Peyer's patch (tissue), 4 donors: ENCODE measurements at places on chromosomes 6 and 20. TPM values are rescaled to one million over a fixed set of nuclear protein-coding genes. Genes with fewer than 3 reads are reported as not detected.

Gene WFDC12
- total RNA-seq, result not detected

Gene CEP162
- 6.3 TPM for total RNA-seq

Gene CST4
- not detected for total RNA-seq

Gene EEF1E1
- total RNA-seq, result 6.2 TPM

Gene BMP5
- 3.7 TPM for total RNA-seq

Gene TMEM151B
- 0.57 TPM for total RNA-seq

Gene HLA-DRB1
- total RNA-seq, result 49.8 TPM

Gene IP6K3
- 1.3 TPM for total RNA-seq

Gene NKAIN4
- not detected for total RNA-seq

Gene TCF21
- total RNA-seq, result 29.7 TPM

Gene ATP6V1G2
- total RNA-seq, result not detected

Gene HLA-F
- total RNA-seq, result 327 TPM

Gene ENTPD6
- total RNA-seq, result 195 TPM

Gene CRIP3
- 6.8 TPM for total RNA-seq

Gene VSTM2L
- total RNA-seq, result 3.7 TPM

Gene ZDHHC14
- 13.4 TPM for total RNA-seq

Gene HLA-DQA1
- total RNA-seq, result 1.5 TPM

Gene AVP
- 5.8 TPM for total RNA-seq

Gene SLC13A3
- total RNA-seq, result 1.3 TPM

Gene PNLDC1
- total RNA-seq, result not detected

Gene GABBR1
- 18.4 TPM for total RNA-seq

Gene HCRTR2
- not detected for total RNA-seq

Gene TMEM74B
- 87.6 TPM for total RNA-seq

Gene BPIFB2
- total RNA-seq, result not detected

Gene MUC22
- total RNA-seq, result not detected

Gene NTSR1
- not detected for total RNA-seq

Gene RAMACL
- 1.5 TPM for total RNA-seq

Gene SLC22A2
- not detected for total RNA-seq

Gene ERGIC3
- 233 TPM for total RNA-seq

Gene LBP
- total RNA-seq, result not detected

Gene TREM2
- total RNA-seq, result not detected

Gene SOX18
- 3.4 TPM for total RNA-seq
